ENCODE measurements at places on chromosomes 4 and X.

DNA sequence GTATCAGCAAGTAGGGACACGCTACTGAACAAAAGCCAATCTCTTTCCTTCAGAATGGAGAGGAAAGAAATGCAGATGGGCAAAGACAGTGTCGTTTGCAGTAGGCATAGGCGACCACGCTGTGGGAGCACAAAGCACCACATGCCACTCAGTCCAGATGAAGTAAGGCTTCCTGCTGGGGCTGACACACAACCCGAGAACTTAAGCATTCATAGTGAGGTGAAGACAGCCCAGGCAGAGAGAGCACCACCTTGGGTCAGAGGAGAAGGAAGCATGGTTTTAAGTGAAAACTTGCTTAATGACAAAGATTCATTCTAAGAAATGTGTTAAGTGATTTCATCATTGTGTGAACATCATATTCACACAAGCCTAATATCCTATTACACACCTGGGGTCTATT, 238.8 kb downstream of the MGST2 start:
- no peak for DNase-seq

DNA sequence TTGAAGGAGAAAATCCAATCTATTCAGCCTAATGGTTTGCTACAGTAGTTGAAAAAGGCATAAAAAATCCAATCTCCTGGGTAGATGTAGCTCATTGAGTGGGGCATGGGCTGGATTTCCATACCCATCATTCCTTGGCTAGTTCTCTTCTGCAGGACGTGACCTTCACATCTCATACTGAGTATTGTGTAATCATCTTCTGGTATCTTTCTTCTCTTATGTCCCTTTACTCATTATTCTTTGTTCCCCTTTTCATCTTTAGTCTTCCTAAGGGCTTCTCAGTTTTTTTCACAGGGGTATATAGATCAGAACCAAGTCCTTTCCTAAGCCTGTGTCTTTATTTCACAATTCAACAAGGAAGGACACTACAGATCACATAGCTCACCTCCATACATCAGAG, 727.6 kb upstream of the MAGEB2 start:
- DNase-seq, result no peak

DNA sequence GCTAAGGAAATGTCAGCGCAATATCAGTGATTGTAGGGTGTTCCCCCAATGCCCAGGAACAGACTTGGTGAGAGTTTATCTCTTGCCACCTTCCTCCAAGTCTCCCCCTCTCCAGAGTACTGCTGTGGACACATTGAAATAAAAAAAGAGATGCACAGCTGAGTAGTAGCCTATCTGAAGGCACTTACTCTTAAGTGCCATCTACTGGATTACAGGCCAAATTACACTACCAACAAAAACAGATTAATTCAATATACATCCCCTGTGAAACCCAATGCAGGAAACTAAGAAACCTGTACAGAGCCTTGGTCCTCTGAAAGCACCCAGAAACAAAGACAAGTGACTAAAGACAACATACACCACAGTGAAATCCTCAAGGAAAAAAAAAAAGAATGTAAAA, 460.3 kb downstream of the ZIC3 start:
- no peak for DNase-seq

GRCh38 chrX:118329175-118329574, 16.7 kb upstream of the WDR44 start:
- DNase-seq, result no peak

GRCh38 chrX:132520213-132520612, 31.4 kb upstream of the MBNL3 start:
- DNase-seq, result no peak

- DNase-seq, result no peak
Measured at GRCh38 chrX:117508021-117508420, 608.6 kb downstream of the KLHL13 start.

DNA sequence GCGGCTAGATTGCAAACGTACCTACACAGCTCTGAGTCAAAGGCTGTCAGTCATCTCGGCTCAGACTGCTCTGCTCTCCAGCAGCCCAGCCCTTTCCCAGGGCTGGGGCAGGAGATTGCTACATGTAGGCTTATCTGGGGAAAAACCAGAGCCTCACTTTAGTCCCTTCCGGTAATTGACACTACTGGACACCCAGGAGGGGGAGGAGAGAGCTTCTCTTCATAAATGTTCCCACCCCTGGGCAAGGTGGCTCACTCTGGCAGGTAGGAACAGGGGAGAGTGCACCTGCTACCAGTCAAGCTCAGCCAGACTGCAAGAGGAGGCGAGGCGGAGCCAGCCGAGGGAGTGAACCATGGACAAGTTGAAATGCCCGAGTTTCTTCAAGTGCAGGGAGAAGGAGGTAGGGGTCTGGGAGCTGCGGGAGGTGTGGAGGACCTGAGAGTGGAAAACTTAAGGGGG, at the start of gene SLC6A14:
TSS of gene SLC6A14 (plus strand) at position 249 of the 459 bp plus-strand sequence. CDS start at position 353, 104 bp downstream.
- no peak for DNase-seq

GRCh38 chrX:47581731-47582647, at the start of gene TIMP1:
Gene TIMP1 (plus strand): TSS chrX:47582436. CDS start chrX:47583416, 980 bp downstream.
- DNase-seq, result peak; percentile 81

DNA sequence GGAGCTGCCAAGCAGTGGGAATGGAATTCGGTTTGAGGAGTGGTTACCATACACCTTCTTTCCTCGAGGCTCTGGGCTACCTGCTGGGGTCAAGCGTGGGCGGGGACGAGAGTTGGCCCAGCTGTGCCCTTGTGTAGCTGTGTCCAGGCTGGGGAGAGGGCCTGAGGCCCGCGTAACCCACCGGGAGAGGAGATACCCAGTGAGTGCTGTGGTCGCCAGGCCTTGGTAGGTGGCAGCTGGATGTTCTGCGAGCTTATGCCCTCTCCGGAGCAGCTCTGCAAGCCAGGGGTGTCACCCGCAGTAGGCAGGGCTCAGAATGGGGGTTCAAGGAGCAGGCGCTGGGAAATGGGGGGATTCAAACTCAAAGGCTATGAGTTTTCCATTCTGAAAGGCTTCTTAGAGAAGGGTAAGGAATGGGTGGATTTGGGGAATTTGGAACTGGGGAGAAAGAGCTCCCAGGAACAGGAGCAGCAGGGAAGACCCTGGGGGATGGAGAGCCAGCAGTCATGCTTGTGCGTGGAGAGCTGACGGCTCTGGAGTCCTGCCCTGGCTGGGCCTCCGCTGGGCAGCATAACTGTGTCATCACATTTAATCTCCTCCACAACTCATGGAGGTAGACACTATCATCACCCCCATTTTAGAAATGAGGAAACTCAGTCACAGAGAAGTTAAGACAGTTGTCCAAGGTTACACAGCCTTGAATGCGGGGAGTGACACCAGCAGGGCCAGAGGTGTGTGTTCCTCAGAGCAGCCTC, 117.5 kb downstream of the SORCS2 start:
- DNase-seq, result no peak

DNA sequence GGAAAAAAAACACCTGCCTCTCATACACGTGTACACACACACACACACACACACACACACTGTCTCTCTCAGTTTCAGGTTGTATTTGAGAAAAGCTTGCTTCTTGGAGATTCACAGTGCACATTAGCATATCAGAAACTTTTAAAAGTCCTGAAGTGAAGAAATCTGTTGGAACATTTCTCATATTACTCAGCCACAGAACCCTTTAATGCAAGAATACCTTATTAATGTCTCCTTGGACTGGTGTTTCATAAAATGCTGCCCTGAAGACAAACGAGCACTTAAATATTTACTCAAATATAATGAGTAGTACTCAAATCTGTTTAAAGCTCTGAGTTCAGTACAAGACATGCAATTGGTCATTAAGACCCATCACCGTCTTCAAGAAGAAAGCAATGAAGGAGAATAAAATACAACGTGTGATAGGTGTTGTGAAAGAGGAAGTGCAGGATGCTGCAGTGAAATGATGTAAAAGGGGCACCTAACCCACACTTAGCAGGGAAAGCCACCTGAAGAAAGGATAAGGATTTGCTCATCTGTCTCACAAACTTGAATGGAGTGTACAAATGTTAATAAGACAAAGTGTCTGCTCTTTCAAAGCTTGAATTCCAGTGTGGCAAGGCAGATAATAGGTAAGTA, 57.0 kb downstream of the DCLK2 start:
- no peak for DNase-seq

DNA sequence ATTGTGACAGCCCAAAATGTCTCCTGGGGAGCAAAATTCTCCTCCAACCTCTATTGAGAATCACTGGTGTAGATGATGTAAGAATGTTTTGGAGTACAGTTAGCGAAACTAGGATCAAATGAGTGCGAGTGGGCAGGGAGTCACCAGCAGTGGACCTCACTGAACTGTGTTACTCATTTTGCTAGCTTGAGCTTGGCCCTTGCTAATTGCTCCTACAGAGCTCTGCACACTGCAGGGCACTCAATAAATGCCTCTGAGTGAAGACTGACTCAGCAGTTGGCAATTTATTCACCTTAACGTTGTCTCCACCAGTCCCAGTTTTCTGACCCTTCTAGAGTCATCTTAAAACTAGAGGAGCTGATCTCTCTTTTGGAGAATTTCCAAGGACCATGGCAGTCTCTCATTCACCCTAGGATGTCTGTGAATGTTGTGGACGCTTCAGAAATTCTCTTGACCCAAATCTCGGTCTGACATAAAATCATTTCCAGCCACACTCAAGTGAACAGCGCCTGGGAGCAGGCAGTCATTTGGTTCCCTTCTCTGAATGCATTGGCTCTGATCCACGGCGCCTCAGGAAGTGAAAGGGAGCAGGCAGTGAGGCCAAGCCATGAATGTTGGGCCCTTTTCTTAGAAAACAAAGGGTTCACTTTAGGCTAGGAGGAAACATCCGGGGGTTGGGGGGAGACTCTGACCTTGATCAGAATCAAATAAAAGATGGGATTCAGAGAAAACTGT, 148.1 kb downstream of the NWD2 start:
- no peak for DNase-seq

DNA sequence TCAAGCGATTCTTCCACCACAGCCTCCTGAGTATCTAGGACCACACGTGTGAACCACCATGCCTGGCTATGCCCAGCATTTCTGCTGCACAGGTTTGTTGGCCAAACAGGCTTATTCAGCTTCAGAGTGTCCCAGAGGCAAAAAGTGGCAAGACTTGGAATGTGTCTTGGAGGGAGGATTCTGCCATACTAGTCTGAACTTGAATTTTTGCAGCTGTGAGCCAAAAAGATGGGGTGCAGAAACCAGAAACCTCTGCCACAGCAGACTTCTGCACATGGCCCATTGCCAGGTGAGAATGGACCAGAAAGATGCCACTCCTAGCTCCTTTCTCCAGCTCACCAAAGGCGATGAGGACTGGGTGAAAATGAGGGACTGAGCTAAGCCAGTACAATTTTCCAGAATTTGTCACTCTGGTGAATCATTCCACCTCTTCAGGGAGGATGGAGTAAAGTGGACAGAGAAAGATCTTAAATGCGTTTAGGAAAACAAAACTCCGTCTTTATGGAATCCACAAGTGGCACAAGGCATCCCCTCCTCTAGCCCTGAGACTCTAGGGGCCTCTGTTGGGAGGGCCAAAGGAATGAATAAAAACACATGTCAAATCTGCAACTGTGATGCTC, 369.1 kb upstream of the CLNK start:
- no peak for DNase-seq

- no peak for DNase-seq
Measured at GRCh38 chr4:112514647-112515197, 1.3 kb downstream of the NEUROG2 start.
